ENCODE measurements at places on chromosomes 2 and 18.

GRCh38 chr2:44167311-44167907, 1.3 kb upstream of the PPM1B start:
- H3K36me3 ChIP-seq, result no peaks in the 10 kb centered on the region
- DNase-seq, result no peak
- no peaks in the 10 kb centered on the region for H3K27me3 ChIP-seq
- peak overlapping the region; percentile 5 for H3K4me3 ChIP-seq

- no peaks in the 10 kb centered on the region for H3K27me3 ChIP-seq
- no peak overlapping the region for H3K4me3 ChIP-seq
- no peak for DNase-seq
Observed at GRCh38 chr2:156190517-156190916, 142.0 kb downstream of the NR4A2 start.

DNA sequence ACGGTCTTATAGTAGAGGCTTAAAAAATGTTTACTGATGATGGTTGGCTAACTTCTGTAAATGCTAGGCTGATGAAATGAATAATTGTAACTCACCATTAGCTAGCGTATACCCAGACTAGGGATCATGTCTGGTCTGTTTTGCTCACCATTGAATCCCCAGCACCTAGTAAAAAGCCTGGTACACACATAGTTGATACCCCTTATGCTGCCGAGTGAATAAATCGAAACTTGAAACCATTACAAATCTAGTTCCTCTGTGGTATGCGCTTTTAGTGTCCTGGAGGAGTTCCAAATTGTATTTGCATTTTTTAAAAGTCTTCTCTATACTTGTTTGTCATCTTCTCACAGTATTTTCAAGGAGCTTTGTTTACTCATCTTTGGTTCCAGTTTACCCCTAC, 1.3 kb downstream of the TAF1B start:
- H3K4me3 ChIP-seq, result no peak overlapping the region
- no peak overlapping the region for H3K27ac ChIP-seq
- no peaks in the 10 kb centered on the region for H3K27me3 ChIP-seq
- H3K36me3 ChIP-seq, result no peaks in the 10 kb centered on the region
- no peak for DNase-seq
- no peaks in the 10 kb centered on the region for H3K4me1 ChIP-seq

GRCh38 chr2:98727369-98728087, 3.4 kb downstream of the MGAT4A start:
- DNase-seq, result peak; percentile 53
- H3K27ac ChIP-seq, result peak overlapping the region; percentile 18
- H3K36me3 ChIP-seq, result no peaks in the 10 kb centered on the region
- no peaks in the 10 kb centered on the region for H3K27me3 ChIP-seq

DNA sequence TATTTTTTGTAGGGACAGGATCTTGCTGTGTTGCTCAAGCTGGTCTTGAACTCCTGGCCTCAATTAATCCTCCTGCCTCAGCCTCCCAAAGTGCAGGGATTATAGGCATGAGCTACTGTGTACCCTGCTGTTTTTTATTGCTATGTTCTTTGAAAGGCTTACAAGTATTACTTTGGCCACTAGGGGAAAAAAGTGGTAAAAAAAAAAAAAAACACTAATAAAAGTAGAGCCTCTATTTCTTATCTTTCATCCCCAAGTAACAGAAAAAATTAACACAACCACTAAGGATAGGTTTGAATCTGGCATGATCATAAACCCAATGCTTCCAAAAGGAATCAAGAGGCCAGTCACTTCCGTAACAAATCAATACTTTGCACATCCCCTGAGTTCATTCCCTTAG, 11.6 kb downstream of the NOL10 start:
- no peaks in the 10 kb centered on the region for H3K27me3 ChIP-seq
- H3K36me3 ChIP-seq, result peaks cover 8% of the 10 kb centered on the region
- no peak for DNase-seq
- no peaks in the 10 kb centered on the region for H3K4me1 ChIP-seq
- no peak overlapping the region for H3K27ac ChIP-seq
